H7 (cell line): ENCODE measurements at places on chromosomes 12 and 14.

DNA sequence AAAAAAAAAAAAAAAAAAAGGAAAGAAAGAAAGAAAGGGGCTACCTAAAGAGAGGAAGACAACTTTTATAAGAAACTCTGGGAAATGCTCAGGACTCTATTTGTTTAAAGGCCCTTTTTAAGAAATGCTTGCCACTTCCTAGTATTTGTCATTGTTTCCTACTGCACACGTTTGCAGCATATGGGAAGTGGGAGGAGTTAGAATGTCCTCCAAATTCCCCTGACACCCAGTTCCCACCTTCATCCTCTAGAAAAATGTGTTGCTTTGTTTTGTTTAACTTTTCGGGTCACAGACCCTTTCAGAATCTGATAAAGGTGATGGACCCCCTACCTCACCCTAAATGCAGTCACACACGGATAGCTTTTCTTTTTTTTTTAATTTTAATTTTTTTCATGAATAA is 40.8 kb downstream of the NINJ2 start:
- DNase-seq, result no peak

GRCh38 chr14:100675699-100676684 is 50.7 kb upstream of the DLK1 start:
- no peak for DNase-seq

DNA sequence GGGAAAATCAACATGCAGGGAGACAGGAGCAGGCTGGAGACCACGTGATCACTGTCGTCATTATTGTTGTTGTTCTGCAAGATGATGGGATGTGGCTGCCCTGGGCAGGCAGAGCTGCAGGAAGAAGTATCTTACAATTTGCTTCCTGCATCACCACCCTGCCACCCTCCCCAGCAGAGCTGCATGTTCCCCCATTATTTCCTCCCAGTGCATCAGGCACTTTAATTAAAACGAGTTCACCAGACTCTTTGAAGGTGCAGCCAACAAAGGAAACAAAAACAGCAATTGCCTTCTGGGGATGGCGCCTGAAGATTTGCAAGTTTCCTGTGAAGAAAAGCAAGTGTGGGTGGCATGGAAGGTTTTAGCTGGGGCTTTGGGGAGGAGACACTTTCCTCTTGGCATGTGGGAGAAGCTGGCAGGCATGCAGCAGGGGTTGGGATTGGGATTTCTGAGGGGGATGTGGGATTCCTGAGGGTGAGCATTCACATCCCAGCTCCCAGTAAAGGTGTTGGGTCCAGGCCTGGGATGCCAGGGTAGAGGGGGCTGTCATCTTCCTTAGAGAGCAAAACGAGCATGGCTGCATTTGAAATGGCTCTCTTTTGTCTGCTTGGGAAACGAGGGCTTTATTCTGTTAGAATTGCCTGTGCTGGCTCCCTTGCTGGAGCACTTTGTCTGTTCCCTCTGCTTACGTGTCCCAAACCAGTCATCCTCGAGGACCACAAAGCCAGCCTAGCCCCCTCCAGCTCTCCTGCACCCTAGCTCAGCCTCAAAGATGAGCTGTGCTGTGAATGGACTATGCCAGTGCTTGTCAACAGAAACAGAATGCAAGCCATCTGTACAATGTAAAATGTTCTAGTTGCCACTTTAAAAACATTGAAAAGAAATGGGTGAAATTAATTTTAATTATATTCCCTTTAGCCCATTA is 11.5 kb upstream of the C14orf132 start:
- DNase-seq, result no peak

- no peak for DNase-seq
Measured at GRCh38 chr14:53341324-53341723, 188.2 kb upstream of the DDHD1 start.

GRCh38 chr12:3202734-3203446 is 125.7 kb downstream of the TSPAN9 start:
- DNase-seq, result peak; percentile 93

DNA sequence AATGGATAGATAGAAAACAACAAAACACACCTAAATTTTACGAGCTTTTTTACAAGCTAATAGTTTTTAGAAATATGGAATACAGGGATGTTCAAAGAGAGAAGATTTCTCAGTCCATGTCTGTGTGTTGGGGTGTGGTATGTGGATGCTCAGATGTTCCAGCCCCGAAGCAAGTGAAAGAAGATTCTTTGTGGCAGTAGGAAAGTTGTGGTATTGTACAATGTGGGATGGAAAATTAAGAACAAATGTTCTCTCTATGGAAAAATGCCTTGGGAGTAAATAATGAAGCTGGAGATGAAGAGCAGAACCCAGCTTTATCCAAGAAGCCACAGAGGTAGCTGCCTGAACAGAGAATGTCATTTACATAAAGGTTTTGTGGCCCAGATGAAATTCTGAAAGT is 150.3 kb upstream of the PRKD1 start:
- DNase-seq, result no peak

DNA sequence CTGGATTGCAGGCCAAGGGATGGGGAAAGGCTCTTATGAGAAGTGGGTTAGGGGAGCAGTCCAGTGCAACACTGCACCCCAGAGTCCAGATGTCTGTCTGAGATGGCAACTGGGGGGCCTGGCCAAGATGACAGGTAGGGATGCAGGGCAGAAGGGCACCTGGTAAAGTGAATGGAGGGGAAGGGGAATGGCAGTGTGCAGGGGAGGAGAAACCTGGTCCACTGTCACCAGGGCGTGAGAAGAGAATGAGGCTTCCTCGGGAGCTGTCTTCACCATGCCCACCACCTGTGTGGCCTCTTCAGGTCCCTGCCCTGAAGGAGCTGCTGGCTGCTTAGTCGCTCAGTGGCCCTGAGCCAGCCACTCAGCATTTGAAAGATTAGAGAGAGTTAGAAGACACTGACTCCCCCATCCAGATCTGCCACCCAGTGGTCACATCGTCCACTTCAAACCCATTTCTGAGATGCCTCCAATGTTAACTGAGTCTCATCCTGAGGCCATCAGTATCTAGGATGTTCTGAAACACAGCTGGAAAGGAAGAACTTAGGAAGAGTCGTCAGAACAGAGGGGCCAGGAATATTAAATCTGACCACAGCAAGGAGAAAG is 57.3 kb downstream of the PLEKHG3 start:
- DNase-seq, result no peak

DNA sequence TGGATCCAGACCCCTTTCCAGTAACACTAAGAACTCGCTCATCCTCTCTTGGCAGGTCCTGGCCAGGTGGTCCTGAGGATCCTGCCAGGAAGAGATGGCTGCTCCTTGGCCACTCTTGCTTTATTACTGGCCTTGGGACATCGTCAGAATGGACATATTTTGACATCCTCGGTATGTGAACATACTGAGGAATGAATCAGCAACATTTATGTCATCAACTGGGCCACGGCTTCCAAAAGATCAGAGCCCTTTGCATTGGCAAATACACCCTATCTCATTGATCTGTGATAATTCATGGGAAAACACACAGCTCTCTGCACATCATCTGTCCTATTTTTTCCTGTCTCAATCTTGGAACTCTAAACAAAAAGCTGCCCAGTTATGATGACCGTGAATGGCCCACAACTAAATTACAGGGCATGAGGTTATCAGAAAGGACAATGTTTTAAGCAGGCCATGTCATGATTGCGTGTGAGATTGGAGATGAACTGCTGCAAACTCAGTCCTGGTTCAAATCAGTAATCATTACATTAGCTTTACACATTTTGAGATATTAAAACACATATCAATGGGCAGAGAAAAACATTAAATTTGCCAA is 1325.8 kb downstream of the AACS start:
- no peak for DNase-seq

DNA sequence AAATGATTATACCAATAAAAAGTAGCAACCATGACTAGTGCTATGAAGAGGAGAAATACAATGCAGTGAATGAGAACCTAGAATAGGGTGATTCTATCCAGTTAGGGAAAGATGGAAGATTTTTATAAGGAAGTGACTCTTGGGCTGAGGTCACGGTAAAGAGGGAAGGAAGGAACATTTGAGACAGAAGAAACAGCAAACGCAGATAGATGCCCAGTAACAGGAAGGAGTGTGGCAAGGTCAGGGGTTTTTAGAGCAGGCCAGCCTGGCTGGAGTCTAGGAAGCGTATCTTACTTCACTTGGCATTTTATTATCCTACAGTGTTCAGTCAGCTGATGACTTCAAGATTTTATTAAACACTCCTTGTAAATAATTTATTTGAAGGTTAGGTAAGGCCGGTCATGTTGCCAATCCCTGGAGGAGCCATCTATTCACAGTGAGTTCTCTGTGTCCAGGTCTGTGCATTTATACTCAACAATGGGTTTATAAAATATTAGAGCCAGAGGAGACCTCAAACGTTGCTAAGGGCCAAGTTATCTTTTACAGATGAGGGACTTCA is 170.6 kb downstream of the PRKCH start:
- DNase-seq, result no peak

GRCh38 chr12:98572010-98572409 is 21.5 kb upstream of the SLC25A3 start:
- peak; percentile 41 for DNase-seq

GRCh38 chr12:106238146-106238545 is 9.7 kb downstream of the CKAP4 start:
- no peak for DNase-seq

DNA sequence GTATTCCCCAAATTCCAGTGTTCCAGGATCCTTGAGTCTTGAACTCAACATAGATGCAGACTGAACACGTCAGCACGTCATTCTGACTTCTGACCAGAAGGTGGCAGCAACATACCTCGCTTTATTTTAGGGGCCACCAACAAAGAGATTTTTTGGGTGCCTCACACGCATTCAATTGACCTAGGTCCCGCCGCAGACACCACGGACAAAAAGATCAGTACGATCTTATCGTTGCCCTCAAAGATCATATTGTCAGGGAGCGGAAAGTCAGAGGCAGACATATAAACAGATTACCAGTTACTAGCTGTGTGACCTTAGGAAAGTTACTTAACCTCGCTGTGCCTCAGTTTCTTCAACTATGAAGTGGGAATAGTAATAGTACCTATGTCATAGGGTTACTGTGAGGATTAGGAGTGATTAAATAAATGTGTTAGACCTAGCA is 6.5 kb upstream of the PRPH start:
- DNase-seq, result peak; percentile 82

GRCh38 chr12:4353785-4354208 is 25.7 kb downstream of the FGF23 start:
- DNase-seq, result peak; percentile 58

GRCh38 chr12:2812290-2813213 is at the start of gene ITFG2:
Gene ITFG2 (plus strand): TSS chr12:2812668. CDS start chr12:2812761, 93 bp downstream.
- peak; percentile 97 for DNase-seq
